ENCODE measurements at places on chromosomes 7 and 10.

GRCh38 chr7:18962031-18962430 is 155.4 kb downstream of the TWIST1 start:
- DNase-seq = no peak

GRCh38 chr7:29995652-29996051 is 6.1 kb upstream of the SCRN1 start:
- DNase-seq = no peak

DNA sequence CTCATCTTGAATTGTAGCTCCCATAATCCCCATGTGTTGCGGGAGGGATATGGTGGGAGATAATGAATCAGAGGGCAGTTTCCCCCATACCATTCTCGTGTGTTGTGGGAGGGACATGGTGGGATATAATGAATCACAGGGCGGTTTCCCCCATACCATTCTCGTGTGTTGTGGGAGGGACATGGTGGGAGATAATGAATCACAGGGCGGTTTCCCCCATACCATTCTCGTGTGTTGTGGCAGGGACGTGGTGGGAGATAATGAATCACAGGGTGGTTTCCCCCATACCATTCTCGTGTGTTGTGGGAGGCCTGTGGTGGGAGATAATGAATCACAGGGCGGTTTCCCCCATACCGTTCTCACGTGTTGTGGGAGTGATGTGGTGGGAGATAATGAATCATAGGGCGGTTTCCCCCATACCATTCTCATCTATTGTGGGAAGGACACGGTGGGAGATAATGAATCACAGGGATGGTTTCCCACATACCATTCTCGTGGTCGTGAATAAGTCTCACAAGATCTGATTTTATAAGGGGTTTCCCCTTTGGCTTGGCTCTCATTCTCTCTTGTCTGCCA is 271.0 kb downstream of the MAD1L1 start:
- DNase-seq = peak; percentile 41

GRCh38 chr10:131125511-131126225 is 185.9 kb downstream of the TCERG1L start:
- DNase-seq = no peak

DNA sequence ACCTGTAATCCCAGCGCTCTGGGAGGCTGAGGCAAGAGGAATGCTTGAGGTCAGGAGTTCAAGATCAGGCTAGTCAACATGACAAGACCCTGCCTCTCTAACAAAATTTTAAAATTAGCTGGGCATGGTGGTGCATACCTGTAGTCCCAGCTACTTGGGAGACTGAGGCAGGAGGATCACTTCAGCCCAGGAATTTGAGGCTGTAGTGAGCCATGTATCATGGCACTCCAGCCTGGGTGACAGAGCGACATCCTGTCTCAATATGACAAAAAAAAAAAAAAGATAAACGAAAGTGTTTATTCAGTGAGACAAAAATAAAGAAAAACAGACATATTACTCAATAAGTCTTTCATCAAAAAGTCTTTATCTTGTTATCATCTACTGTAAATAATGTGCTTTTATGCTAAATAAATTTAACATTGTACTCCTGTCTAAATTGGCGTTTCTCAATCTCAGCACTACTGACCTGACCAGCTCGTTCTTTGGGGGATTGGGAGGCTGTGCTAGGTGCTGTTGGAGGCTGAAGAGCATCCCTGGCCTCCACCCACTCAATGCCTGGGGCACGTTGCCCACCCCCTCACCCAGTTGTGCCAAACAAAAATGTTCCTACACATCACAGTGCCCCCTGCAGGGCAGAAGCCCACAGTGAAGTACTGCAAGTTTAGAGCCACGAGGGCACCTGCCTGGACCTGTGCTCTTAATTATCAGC is 57.7 kb downstream of the NCAPG2 start:
- DNase-seq = no peak

GRCh38 chr7:151275813-151276577 is 27.5 kb upstream of the SMARCD3 start:
- no peak for DNase-seq

- DNase-seq = no peak
Observed at GRCh38 chr10:9681655-9682054, 1336.0 kb upstream of the CELF2 start.

DNA sequence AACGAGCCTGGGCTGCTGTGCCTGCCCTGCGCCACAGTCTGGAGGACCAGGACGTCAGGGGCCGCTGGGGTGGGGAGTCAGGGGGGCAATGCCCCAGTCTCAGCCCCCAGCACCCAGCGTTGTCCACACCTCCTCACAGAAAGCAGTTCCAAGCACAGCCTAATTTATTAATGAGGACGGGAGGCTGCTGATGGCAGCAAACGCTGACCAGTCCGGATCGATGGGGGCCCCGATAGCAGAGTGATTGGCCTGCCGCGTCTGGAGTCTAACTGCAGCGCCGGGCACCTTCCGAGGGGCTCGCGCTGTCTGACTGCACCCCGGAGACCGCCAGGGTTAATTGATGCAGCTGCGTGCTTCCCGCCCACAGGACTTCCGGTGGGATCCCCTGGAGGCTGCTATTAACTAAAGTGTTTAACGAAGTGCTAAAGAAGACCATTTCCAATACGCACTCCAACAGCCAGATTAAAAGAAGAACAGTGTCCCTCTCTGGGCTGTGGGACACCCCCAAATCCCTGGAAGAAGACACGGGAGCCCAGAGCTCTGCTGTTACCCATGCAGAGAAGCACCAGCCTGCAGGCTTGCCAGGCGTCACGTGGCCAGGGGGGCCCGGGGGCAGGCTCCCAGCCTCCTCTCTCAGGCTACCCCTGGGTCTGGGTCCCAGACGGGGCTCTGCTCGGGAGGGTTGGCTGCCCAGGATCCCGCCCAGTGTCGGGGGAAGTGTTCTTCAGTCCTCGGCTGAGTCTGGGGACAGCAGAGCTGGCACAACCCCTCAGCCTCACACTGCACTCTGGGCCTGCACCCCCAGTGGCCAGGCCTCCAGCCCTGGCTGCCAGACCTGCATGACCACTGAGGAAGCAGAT is 63.8 kb downstream of the MICALL2 start:
- no peak for DNase-seq

- DNase-seq = no peak
Observed at GRCh38 chr10:124624466-124624865, 119.7 kb downstream of the FAM53B start.

GRCh38 chr10:73653701-73654100 is 2.1 kb downstream of the SYNPO2L start:
- DNase-seq = no peak

- DNase-seq = no peak
Observed at GRCh38 chr7:16494955-16495719, 29.6 kb upstream of the SOSTDC1 start.

DNA sequence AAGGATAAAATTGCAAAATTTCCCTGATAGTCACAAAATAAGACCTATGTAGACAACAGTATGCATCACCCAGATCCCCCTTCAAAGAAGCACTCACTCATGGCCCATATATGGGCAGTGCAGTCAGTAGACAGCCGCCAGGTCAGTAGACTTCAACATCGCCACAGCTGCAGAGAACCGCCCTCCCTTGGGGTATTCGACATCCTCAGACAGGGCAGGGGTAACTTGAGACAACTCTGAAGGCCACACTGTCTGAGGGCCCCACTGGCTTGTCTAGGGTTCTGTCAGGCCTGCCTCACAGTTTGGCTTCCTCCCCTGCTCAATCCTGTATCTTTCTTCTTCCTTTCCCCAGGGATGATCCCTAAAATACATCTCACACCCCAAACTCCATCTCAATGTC is 172.3 kb downstream of the IMMP2L start:
- no peak for DNase-seq

DNA sequence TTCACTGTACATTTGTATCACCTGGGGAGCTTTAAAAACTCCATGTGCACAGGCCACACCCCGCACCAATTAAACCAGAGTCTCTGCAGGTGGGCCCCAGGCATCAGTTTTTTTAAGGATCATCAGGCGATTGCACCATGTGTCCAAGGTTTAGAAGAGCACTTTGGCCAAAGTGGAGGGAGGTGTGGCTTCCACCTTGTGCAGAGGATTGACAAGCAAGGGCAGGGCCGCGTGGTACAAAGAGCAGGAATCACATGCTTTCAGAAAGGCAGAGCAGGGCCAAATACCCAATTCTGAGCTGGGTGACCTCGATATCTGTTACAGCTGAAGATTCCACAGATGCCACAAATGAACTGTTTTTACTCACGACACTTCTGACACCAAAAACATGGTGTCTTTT is 52.4 kb downstream of the NOC3L start:
- no peak for DNase-seq

DNA sequence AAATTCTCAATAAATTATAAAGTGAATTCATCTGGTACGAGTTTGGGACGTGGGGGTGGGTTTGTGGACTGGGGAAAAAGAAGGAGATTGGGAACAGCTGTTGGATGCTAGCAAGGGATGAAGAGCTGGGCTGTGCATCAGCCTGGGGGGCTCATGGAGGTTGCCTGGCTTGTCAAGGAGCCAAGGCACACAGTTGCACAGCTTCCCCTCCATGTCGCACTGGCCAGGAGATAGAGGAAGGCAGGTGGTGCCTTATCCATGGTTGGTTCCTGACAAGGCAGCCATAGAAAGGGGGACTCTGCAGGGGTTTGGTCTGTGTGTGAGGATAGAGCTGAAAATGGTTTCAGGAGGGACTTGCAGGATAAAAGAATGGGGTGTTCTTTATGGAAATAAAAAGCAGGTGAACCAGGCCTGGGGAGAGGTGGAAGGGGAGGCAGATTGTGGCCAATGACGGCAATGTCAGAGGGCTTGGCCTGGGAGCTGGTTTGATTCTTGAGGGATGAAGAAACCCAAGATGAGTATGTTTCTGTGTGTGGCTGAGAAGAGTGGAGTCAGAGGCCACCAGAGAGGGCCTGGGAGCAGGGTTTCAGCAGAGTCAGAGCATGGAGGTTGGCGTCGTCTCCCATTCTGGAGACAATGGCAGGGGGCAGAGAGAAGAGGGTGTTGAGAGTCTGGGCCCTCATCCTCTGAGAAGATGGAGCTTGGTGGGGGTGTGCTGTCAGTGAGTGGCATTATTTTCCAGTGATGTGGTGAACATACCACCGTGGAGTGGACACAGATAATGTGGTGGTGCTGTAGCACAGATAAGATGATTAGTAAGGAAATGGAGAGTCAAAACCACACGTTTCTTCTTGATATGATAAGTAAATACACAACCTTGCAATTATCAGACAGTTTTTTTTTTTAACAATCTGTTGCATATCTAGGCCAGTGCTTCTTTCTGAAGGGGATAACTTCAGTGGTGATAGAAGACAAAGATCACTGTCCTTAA is 108.2 kb downstream of the PTPN20 start:
- no peak for DNase-seq

- no peak for DNase-seq
Observed at GRCh38 chr10:75396631-75397495, 4.7 kb downstream of the ZNF503 start.

DNA sequence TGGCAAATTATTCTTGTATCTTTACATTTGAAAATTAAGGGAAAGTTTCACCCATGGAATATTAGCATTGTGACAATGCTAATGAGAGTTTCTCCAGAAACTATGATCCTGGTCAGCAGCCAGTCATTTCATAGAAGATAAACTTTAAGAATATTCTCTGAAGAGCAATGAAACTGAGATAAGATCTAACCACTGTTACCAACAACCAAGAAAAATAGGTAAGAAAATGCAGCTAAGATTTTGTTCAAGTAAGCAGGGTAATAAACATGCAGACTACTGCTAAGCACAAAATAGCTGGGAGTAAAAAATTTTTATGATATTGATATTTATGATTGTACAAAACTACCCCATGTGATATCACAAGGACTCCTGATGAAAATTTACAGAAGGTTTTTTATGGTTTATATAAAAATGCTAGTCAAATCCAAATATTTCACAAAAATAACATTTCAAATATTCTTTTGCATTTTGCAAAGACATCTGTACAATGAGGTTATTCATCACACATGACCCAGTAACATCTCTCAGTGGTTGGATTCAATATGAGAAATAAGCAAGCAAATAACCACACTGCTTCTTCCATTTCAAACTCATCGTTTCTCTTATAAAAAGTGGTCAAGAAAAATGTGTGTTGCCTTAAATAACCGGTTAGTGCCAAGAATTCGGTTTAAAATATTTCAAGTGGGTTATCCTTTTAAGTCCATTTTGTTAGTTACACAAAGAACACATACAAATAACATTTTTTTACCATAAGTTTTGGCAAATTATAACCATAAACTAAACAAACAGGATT is 251.6 kb downstream of the DIP2C start:
- DNase-seq = no peak

DNA sequence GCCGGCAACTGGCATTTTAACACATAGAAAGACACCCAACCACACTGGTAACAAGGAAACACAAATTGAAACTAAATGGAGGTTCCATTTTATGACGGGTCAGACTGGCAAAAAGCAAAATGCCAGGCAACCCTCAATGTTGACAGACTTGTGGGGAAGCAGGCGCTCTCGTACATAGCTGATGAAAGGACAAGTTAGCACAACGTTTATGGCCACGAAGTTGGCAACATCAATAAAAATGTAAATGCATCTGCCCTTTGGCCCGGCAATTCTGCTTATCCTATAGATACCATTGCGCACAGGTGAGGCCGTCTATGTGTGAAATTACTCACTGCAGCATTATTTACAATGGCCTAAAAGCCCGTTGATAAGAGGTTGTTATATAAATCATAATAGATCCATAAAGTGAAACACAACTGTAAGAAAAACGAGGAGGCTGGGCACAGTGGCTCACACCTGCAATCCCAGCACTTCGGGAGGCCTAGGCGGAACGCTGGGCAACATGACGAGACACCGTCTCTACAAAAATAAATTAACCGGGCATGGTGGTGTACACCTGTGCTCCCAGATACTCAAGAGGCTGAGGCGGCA is 39.8 kb downstream of the FOXL3 start:
- DNase-seq = no peak

GRCh38 chr10:79982362-79982800 is 33.5 kb upstream of the SFTPD start:
- DNase-seq = peak; percentile 13

DNA sequence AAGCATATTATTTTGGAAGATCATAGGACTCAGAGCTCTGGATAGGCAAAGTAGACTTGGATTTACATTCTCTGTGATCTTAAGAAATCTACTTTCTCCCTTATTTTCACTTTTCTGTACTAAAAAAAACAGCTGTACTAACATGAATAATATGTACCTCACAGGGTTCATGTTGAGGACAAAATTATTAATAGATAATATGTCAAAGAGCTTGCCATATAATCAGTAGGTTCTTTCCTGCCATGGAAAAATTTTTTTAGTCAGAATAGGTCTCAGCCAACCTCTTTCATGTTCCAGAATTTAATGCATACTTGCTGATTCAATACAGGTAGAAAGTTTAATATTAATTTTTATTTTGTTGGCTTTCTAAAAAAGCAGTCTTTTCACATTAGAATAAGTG is 780.3 kb upstream of the C7orf33 start:
- no peak for DNase-seq

GRCh38 chr7:82631998-82632397 is 188.4 kb upstream of the CACNA2D1 start:
- DNase-seq = peak; percentile 21

- DNase-seq = no peak
Observed at GRCh38 chr7:110296321-110296720, 794.6 kb upstream of the LRRN3 start.

DNA sequence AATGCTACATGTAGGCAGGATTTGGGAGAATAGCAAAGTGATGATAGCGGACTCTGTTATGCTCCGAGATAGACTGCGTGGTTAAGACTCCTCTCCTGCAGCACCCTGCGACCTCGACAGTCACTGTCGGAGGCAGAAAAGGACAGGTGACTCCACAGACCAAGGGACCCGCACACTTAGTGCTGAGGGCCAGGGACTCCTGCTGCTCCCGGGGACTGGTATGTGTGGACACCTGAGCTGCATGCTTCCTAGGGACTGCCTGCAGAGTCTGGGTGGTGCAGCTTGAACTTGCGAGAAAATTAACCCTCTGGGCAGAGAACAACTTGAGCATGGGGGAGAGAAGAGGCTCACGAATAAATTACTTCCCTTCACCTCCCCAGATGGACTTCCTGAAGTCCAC is 407.1 kb upstream of the PFKP start:
- no peak for DNase-seq
